Neural crest cell (in vitro differentiated cells): ENCODE measurements at places on chromosomes 6 and 20. TPM values are rescaled to one million over a fixed set of nuclear protein-coding genes. Genes with fewer than 3 reads are reported as not detected.

DNA sequence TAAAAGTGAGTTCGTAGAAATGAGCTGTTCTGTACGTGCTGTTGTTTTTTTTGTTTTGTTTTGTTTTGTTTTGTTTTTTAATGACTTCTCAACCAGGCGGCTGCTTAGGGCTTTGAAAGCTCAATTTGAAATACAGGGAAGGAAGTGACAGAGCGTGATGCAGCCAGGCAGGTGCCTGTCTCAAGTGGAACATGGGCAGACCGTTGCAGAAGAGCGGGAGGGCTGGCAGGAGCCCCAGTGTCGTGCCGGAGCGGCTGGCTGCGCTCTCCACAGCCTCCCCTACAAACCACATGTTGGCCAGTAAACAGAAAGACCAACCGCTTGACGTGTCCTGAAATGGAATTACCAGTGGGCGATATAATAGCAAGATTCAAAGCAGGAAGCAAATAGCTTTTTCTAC, 164.9 kb upstream of the RREB1 start:
- H3K36me3 ChIP-seq: no peaks in the 10 kb centered on the region
- DNase-seq: no peak
- no peaks in the 10 kb centered on the region for H3K27me3 ChIP-seq
- H3K4me3 ChIP-seq: no peak overlapping the region
- peaks cover 13% of the 10 kb centered on the region for H3K4me1 ChIP-seq

- DNase-seq: no peak
- H3K27ac ChIP-seq: no peak overlapping the region
- peaks cover 13% of the 10 kb centered on the region for H3K4me1 ChIP-seq
- H3K36me3 ChIP-seq: no peaks in the 10 kb centered on the region
- H3K27me3 ChIP-seq: no peaks in the 10 kb centered on the region
- no peak overlapping the region for H3K4me3 ChIP-seq
Observed at GRCh38 chr6:158837684-158838625, 18.8 kb upstream of the EZR start.

DNA sequence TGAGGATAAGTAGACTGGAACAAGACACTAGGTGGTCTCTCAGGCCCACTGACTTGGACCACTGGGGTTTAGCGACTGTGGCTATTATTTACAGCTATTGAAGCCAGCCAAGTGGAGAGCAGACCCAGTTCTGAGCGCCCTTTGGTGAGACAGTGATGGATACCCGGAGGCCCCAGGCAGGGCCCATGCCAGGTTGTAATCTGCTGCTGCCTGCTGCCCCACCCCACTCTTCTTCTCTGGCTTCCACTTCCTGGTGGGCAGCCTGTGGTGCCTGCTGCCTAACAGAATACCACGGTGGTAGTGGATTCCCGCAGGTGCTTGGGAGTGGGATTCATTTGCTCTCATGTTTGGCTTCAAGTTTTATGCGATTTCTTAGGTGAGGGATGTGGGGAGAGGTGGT, 570 bp downstream of the RAB44 start:
- no peak for DNase-seq
- no peak overlapping the region for H3K4me3 ChIP-seq
- H3K27ac ChIP-seq: peak overlapping the region; percentile 17
- H3K27me3 ChIP-seq: no peaks in the 10 kb centered on the region
- H3K4me1 ChIP-seq: peaks cover 8% of the 10 kb centered on the region

Gene HRH3
- total RNA-seq: 0.75 and 0.86 TPM in 2 replicates

DNA sequence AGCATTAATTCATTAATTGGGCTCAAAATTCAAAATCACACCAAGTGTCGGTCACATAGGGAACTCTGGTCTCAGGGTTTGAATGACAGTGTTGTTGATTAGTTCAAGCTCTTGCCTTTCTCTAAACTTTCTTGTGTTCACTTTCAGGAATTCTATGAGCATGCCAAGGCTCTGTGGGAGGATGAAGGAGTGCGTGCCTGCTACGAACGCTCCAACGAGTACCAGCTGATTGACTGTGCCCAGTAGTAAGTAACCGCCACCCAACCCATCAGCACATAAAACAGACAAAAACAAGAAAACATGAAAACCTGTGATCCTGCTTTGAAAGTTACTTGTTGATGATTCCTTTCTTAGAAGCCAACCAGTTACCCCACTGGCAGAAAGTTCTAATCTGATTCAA, 52.7 kb downstream of the GNAS start:
- no peak for DNase-seq
- H3K27ac ChIP-seq: no peak overlapping the region
- H3K4me3 ChIP-seq: no peak overlapping the region

- no peaks in the 10 kb centered on the region for H3K4me1 ChIP-seq
- no peak overlapping the region for H3K4me3 ChIP-seq
- no peak overlapping the region for H3K27ac ChIP-seq
- H3K36me3 ChIP-seq: peaks cover 4% of the 10 kb centered on the region
Observed at GRCh38 chr6:34729631-34730470, 27.5 kb upstream of the SNRPC start.

- peaks cover 10% of the 10 kb centered on the region for H3K4me1 ChIP-seq
- H3K36me3 ChIP-seq: no peaks in the 10 kb centered on the region
- no peak overlapping the region for H3K27ac ChIP-seq
- H3K27me3 ChIP-seq: peaks cover 12% of the 10 kb centered on the region
- no peak for DNase-seq
- no peak overlapping the region for H3K4me3 ChIP-seq
Observed at GRCh38 chr20:58587467-58587866, 63.6 kb upstream of the STX16 start.

Gene RIPOR3
- 0.43 and 0.44 TPM in 2 replicates for total RNA-seq

Gene HLA-F
- total RNA-seq: 0.98 and 1.4 TPM in 2 replicates

DNA sequence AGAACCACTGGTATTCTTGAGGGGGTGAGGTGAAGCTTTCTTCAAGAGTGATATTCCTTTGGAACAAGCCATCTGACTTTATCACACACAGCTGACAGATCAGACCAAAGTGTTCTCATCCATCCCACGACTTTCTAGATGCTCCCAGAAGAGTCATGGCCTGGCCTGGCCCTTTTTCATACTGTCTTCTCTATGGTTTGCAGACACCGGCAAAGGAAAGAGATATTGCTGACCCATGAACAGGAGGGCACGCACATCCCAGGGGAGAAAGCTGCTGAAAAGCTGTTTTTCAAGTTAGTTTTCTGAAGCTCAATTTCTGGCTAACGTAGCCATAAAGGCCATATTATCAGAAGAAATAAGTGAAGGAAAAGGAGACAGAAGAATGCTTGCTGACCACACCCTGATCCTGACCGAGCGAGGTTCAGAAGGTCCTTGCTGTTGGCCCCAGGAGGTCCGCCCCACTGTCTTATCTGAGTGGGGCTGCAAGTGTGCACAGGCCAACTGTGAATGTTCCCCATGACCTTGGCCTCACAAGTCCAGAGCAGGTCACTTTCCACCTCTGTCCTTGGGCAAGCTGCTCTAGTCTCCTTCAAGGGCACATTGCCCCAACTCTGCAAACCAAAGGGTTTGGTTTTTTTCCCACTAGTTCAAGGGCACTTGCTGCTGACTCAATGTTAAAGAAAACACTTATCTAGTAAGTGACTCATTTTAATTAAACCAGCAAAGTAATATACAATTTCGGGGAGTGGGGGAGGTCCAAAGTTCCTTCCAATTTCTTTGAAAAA, 2.0 kb downstream of the ACSS1 start:
- no peaks in the 10 kb centered on the region for H3K36me3 ChIP-seq
- DNase-seq: no peak

Gene BPIFB2
- not detected in 2 replicates for total RNA-seq

Gene CRISP3
- total RNA-seq: not detected in 2 replicates

Gene FBXL4
- total RNA-seq: 9.5 and 10.2 TPM in 2 replicates

DNA sequence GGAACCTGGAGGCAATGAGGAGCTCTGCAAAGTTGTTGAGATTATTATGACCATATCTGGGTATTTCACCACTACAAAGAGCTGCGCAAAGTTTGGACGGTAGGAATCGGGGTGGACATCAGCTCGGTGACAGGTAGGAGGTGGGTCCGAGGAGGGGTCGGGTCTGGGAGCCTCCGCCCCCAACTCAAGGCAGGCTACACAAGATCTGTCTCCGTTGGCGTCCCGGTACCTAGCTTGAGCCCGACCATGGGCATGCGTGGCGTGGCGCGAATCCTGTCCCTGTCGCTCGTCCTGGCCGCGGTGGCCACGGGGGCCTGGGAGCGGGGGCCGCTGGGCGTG, 40.2 kb upstream of the ZNFX1 start:
- H3K4me1 ChIP-seq: peaks cover 6% of the 10 kb centered on the region
- no peak overlapping the region for H3K4me3 ChIP-seq
- H3K27me3 ChIP-seq: peaks cover 97% of the 10 kb centered on the region

DNA sequence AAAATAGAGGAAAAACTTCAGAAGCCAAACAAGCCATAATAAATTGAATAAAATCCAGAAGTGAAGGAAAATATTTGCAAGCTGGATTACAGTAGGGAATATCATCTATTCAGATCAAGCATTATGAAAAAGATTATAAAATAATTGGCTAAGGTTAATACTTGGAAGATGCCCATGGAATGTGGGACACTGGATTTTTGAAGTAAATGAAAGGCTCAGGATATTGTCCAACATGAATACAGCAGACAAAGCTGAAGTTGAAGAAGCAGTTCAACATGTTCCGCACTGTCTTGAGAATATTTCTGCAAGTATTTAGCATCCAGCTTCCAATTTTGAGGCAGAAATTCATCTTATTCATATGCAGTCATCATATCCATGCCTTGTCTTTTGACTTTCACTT, 1278.4 kb upstream of the GJE1 start:
- no peak overlapping the region for H3K27ac ChIP-seq
- H3K4me3 ChIP-seq: no peak overlapping the region
- no peak for DNase-seq
- peaks cover 13% of the 10 kb centered on the region for H3K4me1 ChIP-seq
- H3K27me3 ChIP-seq: no peaks in the 10 kb centered on the region
- H3K36me3 ChIP-seq: no peaks in the 10 kb centered on the region

- H3K36me3 ChIP-seq: no peaks in the 10 kb centered on the region
- H3K27ac ChIP-seq: no peak overlapping the region
- no peak overlapping the region for H3K4me3 ChIP-seq
- H3K27me3 ChIP-seq: no peaks in the 10 kb centered on the region
Observed at GRCh38 chr6:17589406-17590096, 10.6 kb upstream of the FAM8A1 start.

DNA sequence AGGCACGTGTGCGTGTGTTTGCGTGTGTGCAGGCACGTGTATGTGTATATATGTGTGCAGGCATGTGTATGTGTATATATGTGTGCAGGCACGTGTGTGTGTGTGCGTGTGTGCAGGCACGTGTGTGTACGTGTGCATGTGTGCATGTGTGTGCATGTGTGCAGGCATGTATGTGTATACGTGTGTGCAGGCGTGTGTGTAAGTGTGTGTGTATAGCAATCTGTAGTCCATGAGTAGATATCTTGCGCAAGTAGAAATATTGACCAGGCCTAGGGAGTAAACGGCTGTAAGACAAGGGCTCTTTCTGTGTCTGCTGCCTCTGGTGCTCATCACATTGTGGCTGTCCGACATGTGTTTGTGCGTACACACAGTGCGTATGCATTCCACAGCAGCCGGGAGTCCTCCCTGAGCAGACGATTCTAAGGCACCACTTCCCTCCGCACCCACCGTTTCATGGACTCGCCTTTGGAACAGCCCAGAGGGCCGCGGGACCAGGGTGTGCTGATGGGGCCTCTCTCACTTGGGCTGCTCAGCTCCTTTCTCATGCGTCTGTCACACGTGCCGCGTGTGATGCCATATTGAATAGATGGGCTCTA, 167.6 kb downstream of the ERMARD start:
- H3K27me3 ChIP-seq: no peaks in the 10 kb centered on the region
- no peak overlapping the region for H3K4me3 ChIP-seq
- peaks cover 6% of the 10 kb centered on the region for H3K4me1 ChIP-seq
- H3K27ac ChIP-seq: no peak overlapping the region
- H3K36me3 ChIP-seq: no peaks in the 10 kb centered on the region

- DNase-seq: peak; percentile 12
- H3K27ac ChIP-seq: no peak overlapping the region
- H3K4me1 ChIP-seq: no peaks in the 10 kb centered on the region
- H3K36me3 ChIP-seq: no peaks in the 10 kb centered on the region
- H3K27me3 ChIP-seq: no peaks in the 10 kb centered on the region
- no peak overlapping the region for H3K4me3 ChIP-seq
Observed at GRCh38 chr6:62150048-62150663, 135.9 kb downstream of the KHDRBS2 start.

DNA sequence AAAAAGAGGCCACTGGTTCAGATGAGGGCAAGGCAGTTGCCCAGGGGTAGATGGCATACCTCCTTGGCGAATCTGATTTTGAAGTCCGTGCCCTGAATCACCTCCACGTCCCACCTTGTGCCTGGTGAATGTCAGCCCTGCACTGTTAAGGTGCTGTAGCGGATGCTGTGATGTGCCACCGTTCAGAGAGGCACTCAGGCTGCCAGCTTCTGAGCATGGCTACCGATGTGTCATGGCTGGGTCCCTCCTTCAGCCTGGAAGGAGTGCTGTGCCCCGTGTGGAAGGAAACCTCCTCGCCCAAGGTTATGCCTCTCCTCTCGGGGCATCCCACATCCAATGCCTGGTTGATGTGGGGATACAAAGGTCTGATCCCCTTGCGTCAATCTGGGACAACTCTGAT, 43.6 kb downstream of the UST start:
- no peak for DNase-seq
- no peaks in the 10 kb centered on the region for H3K27me3 ChIP-seq
- no peak overlapping the region for H3K27ac ChIP-seq
- peaks cover 17% of the 10 kb centered on the region for H3K4me1 ChIP-seq

DNA sequence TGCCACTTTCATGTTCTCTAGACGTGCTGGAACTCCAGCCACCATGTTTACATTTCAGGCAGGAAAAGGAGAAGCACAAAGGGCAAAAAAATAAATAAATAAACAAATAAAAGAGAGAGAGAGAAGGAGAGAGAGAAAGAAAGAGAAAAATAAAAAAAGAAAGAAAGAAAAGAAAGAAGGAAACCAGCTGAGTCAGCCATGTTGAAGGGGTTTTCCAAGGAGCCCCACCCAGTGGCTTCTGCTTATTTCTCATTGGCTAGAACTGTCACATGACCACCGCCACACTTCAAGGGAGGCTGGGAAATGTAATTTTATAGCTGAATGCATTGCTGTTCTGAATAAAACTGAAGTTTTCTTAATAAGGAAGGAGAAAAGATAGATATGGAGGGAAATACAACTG, 71.1 kb downstream of the BFSP1 start:
- DNase-seq: no peak
- no peaks in the 10 kb centered on the region for H3K27me3 ChIP-seq
- H3K4me1 ChIP-seq: no peaks in the 10 kb centered on the region
- H3K27ac ChIP-seq: no peak overlapping the region

- H3K36me3 ChIP-seq: peaks cover 16% of the 10 kb centered on the region
- no peaks in the 10 kb centered on the region for H3K4me1 ChIP-seq
- no peak for DNase-seq
- no peaks in the 10 kb centered on the region for H3K27me3 ChIP-seq
Observed at GRCh38 chr6:167872538-167873210, 46.0 kb downstream of the AFDN start.

Gene ADGRB3
- total RNA-seq: 5.0 and 5.1 TPM in 2 replicates

Gene BTN2A1
- total RNA-seq: 25.2 and 25.8 TPM in 2 replicates

Gene CDH4
- 7.8 and 8.9 TPM in 2 replicates for total RNA-seq

Gene JAG1
- 67.7 and 70.3 TPM in 2 replicates for total RNA-seq
